ENCODE measurements at places on chromosomes 3 and 15. TPM values are rescaled to one million over a fixed set of nuclear protein-coding genes. Genes with fewer than 3 reads are reported as not detected.

DNA sequence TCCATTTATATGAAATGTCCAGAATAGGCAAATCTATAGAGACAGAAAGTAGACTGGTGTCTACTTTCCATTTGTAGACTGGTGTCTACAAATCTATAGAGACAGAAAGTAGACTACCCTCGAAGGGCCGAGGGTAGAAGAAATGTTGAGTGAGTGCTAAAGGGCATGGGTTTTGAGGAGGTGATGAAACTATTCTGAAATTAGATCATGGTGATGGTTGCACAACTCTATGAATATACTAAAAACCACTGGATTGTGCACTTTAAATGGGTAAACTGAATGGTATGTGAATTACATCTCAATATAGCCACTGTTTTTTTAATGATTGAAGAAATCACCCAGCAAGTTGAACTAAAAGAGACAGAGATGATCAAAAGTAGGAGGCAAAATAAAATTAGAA is 27.9 kb downstream of the TP53BP1 start:
- DNase-seq: no peak
- no peaks in the 10 kb centered on the region for H3K4me1 ChIP-seq
- no peaks in the 10 kb centered on the region for H3K27me3 ChIP-seq
- no peak overlapping the region for H3K27ac ChIP-seq
- peaks cover 9% of the 10 kb centered on the region for H3K36me3 ChIP-seq

The SLC2A2 gene
- not detected for total RNA-seq

- H3K27ac ChIP-seq: no peak overlapping the region
- H3K27me3 ChIP-seq: no peaks in the 10 kb centered on the region
- no peak overlapping the region for H3K4me3 ChIP-seq
- no peaks in the 10 kb centered on the region for H3K36me3 ChIP-seq
- no peaks in the 10 kb centered on the region for H3K4me1 ChIP-seq
- DNase-seq: no peak
Measured at GRCh38 chr15:76360416-76360815, 23.8 kb downstream of the ISL2 start.

GRCh38 chr3:183498634-183499033 is 56.9 kb downstream of the KLHL6 start:
- no peaks in the 10 kb centered on the region for H3K27me3 ChIP-seq
- H3K27ac ChIP-seq: no peak overlapping the region
- no peak for DNase-seq

DNA sequence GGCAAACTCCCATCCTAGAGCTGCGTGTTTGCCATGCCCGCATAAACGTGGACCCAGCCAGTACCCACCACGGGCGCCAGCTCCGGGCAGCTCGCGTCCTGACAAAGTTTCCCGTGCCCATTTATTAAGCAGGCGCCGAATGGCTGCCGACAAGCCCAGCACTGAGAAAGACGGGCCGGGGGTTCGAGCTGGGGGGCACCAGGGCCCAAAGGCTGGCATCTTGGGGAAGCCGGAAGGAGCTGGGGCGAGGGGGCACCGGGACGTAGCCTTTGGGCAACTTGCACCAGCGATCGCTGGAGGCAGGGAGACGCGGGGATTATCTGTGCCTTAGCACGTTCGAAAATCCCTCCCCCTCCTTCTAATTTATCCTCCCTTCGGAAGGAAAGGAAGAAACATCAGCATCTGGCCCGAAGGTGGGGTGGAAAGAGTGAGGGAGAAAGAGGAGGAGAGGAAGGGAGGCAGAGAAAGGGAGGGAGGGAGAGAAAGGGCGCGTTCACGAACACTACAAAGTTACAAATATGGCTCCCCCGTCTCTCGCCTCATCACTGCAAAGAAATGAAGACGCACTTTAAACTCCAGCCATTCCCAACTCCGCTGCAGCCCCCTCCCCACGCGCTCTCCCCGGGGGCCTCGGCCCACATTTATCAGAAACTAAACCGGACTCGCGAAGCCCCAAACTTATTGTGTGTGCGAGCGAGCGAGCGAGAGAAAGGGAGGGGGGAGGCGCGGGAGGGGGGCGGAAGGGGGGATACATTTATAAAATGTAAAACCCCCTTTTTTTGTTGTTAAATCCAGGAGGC is 1.0 kb downstream of the ANP32A start:
- H3K36me3 ChIP-seq: no peaks in the 10 kb centered on the region
- no peak for DNase-seq
- no peaks in the 10 kb centered on the region for H3K4me1 ChIP-seq
- H3K4me3 ChIP-seq: peak overlapping the region; percentile 98
- peak overlapping the region; percentile 100 for H3K27ac ChIP-seq
- H3K27me3 ChIP-seq: no peaks in the 10 kb centered on the region
